ENCODE measurements at places on chromosomes 6 and 20.

DNA sequence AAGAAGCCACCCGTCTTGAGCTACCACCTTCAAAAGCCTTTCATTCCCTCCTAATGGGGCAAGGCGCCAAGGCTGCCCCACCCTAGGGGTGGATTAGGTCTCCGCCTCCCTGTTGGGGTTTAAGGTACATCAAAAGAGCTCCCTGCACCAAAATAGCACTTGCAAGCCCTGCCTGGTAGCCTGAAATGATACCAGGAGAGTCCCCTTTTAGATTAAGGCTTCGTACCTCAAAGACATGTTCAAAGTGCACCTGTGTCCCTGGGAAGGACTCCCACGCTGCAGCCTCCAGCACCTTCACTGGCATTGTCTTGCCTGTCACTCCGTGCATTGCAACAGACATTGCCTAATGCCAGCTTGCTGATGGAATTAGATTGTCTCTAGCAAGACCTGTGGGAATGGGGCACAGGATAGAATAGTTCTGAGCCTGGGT, 15.7 kb upstream of the CDKN1A start:
- DNase-seq, result no peak

- no peak for DNase-seq
Observed at GRCh38 chr6:160086754-160087153, 34.9 kb upstream of the SLC22A1 start.

- no peak for DNase-seq
Observed at GRCh38 chr6:31502586-31502985, 4.6 kb downstream of the MICB start.

DNA sequence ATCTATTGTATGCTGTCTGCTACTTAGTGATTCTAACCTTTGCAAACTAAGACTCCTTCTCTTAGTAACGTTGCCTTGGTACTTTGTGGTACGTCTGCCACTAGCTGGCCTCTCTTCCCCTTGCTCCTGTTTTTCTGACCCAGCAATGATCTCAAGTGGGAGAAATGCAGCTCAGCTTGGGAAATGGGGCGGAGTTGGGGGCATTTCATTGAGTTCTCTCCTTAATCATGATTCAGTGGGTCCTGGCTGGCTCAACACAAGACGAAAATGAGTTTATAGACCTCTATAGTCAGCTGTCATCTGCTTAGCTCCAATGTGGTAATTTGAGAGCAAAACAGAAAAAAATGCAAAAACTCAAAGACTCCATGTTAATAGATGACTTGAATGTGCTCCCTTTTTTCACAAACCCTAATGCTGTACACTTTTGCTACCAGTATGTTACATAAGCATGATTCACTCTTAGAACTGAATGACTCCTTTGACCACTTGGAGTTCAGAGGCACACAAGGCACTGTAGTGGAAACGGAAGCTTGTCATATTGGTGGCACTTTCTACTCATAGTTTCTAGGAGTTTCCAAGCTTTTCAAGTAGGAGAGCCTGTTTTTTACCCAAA, 55.3 kb upstream of the SOX4 start:
- no peak for DNase-seq

DNA sequence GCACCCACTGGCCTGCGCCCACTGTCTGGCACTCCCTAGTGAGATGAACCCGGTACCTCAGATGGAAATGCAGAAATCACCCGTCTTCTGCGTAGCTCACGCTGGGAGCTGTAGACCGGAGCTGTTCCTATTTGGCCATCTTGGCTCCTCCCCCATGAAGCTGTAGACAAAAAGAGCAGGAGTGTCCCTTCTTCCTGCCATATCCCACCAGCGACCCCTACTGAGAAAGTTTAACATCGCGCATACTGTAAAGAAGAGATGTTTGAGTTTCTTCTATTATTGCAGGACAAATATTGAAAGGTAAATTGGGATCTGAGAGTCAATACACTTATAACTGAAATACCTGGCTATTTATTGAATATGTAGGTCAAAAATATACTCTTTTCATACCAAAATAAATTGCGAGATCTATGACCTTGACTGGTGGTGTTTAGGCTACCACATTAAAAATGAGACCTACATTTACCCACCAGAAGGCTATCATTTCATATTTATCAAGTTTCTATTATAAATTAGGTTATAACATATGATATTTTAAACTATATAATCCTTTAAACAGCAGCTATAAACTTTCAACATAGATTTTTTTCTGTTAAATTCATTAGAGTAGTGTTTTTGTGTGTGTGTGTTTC, 586.3 kb downstream of the HTR1B start:
- no peak for DNase-seq

- DNase-seq, result no peak
Observed at GRCh38 chr6:105204768-105205167, 25.0 kb upstream of the POPDC3 start.

- no peak for DNase-seq
Observed at GRCh38 chr6:48099713-48100587, 11.0 kb downstream of the PTCHD4 start.

DNA sequence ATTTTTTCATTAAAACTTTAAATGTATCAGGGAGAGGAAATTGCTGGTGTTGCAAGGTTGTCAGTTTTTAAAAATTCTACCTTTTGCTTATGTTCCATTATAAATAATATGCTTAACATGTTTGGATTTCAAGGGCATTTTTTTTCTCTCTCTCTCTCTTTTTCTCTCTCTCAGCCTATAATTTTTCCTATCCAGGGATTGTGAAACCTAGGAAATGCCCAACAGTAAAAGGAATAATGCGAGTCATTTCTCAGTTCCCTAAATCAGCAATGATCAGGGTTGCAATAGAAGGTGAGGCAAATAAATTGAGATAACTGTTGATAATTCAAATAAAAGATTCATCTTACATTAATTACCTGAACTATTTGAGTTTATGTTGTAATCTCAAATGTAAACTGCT, 53.2 kb upstream of the IFNGR1 start:
- DNase-seq, result no peak

GRCh38 chr6:115573861-115574260, 486.8 kb downstream of the FRK start:
- no peak for DNase-seq

DNA sequence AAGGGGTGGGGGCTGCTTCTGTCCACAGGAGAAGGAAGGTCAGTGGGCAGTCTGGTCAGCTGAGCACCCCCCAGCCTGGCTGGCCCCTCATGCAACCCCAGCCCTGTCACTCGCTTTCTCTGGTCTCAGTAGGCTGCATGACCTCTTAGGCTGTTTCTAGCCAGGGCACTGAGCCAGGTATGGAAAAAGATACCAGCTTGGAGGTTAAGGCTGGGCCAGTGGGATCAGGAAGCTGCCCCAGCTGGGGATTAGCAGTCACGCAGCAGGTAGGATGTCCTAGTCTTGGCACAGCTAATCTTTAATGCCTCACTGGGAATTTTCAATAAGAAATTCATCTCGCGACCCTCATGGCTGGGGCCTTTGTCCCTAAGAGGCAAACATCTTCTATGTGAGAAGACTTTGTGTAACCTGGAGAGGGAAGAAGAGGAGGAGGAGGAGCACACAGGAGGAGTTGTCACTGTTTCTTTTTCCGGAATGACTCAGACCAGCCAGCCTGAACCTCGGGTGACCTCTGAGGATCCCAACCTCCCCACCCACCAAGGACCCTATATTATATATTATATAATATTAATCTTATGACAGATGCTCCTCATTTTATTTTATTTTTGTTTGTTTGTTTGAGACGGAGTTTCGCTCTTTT, 2.4 kb upstream of the BPIFA2 start:
- no peak for DNase-seq

- DNase-seq, result no peak
Observed at GRCh38 chr20:62577490-62577836, 64.8 kb upstream of the SLCO4A1 start.

GRCh38 chr20:23356203-23356602, 5.6 kb downstream of the NXT1 start:
- no peak for DNase-seq

All from activated T-cell treated with anti-CD3 and anti-CD28 coated beads for 48 hours (primary cell).